ENCODE measurements at places on chromosomes 2 and 18.
A peak's percentile ranks its signal among the peaks of the same experiment; 100 is the strongest.

DNA sequence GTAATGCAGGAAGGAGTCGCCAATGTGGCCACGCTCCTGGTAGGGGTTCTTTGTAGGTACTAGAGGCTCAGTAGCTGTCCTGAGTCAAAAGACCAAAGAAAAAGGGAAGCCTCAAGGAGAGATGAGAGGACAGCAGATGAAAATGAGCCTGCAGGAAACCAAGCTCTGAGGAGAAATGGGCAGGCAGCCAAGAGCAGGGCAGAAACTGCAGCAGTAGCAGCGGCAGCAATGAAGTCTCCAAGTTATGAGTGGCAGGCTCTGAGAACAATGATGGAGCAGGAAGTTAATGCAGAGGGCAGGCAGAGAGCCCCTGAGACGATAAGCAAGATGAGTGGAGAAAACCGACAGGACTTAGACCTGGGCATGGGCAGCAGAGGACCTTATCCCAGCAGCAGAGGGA lies 48.2 kb upstream of the TMEM200C start:
- DNase-seq: peak; percentile 37

DNA sequence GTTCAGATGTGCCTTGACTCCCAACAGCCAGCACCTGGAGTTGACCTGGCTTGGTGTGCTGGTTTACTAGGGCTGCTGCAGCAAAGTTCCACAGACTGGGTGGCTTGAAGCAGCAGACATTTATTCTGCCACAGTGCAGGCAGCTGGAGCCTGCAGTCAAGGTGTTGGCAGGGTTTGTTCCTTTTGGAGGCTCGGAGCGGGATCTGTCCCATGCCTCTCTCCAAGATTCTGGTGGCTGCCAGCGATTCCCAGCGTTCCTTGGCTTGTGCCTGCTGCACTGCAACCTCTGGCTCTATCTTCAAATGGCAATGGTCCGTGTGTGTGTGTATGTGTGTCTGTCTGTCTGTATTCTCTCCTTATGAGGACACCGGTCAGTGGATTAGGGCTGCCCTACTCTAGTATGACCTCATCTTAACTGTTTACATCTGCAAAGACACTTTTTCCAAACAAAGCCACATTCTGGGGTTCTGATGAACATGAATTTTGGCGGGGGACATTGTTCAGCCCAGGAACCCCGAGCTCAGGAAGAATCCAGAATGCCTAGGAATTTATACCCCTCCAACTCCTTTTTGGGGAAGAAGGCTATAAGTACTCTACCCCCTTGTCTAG lies 44.7 kb upstream of the TMEM131 start:
- DNase-seq: no peak

GRCh38 chr2:44939106-44940048 lies 2.1 kb upstream of the SIX3 start:
- no peak for DNase-seq

DNA sequence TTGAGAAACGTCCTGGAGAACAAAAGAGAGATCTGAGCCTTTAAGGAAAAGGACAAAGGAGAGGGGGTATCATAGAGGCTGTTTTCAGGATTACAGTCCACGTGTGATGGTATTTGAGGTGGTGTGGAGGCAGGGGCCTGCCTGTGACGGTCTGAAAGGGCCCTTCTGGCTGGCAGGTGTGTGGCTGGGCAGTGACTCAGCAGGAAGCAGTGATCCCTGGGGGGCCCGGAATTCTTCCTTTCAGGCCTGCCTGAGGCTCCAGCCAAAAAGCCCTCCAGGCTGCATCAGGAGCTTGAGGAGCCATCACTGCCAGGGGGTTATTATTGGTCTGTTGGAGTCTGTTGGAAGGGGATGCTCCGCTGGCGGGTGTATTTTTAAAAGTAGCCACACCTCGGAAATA lies 97.2 kb upstream of the TMEM18 start:
- DNase-seq: peak; percentile 7

DNA sequence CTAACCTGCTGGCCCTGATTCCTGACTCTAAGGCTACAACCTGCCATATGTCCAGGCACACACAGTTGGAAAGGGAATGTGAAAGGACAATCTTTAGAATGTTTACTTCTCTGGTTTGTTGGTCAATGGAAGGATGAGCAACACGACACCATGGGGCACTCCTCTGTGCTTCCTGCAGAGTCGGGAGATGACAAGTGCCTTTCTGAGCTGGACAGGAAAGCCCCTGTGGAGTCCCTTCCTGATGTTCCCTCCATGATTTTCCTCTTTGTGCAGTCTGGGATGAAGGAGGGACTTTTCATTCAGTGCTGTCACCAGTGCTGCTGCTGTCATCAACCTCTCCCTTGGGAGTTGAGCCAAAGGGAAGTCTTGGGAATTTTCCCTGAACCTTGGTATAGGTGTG lies 22.6 kb upstream of the SERPINB7 start:
- no peak for DNase-seq

- DNase-seq: no peak
Measured at GRCh38 chr2:71611781-71612527, 158.6 kb downstream of the DYSF start.

DNA sequence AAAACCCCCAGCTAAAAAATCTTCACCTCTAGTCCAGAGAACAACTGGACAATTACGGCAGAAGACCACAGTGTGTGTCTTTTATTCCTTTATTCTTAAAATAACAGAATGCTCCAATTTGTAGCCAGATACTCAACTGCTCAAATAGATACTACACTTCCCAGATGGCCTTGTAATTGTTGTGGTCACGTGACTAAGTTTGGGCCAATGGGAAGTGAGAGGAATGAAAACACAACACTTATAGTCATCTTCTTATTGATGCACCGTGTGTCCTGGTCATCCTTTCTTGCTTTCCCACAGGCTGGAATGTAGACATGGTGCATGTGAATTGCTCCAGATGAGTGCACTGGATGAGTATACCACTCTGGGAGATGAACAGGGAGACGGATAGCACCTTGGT lies 145.1 kb downstream of the CDC42EP3 start:
- peak; percentile 45 for DNase-seq

- no peak for DNase-seq
Measured at GRCh38 chr2:232076736-232077135, 115.2 kb downstream of the DIS3L2 start.

Measured in fibroblast of skin of back (primary cell).